Midbrain (tissue), 1 donor: ENCODE measurements at places on chromosomes 6 and 20.
A peak's percentile ranks its signal among the peaks of the same experiment; 100 is the strongest.

DNA sequence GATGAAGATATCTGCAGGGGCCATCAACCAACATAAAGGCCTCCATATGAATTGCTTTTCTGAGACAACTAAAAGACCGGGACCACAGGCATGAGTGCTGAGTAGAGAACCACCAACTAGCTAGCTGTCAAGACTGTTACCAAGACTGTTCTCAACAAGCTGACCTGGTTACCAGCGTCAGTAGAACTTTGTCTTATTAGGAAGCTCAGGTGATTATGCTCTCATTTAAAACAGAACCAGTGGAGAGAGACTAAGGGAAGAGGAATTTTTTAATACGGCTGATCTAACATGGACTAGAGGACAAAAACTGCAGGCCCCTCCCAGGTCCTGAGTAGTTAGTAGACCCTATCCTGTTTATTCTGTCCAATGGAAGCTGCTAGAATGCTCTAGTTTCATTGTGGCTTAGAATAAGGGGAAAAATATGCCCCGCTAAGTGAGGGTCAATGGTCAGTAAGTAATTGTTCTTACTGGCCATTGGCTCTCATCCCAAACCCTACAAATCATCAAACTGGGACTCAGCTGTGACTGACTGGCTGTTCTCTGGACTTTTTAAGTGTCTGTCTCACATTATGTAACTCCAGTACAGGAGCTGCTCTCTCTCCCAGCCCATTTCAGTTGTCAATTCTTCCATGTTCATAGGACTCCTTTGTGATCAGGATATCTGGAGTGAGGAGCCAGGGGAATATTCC lies 3.8 kb upstream of the DYNLRB1 start:
- peak; percentile 41 for DNase-seq

DNA sequence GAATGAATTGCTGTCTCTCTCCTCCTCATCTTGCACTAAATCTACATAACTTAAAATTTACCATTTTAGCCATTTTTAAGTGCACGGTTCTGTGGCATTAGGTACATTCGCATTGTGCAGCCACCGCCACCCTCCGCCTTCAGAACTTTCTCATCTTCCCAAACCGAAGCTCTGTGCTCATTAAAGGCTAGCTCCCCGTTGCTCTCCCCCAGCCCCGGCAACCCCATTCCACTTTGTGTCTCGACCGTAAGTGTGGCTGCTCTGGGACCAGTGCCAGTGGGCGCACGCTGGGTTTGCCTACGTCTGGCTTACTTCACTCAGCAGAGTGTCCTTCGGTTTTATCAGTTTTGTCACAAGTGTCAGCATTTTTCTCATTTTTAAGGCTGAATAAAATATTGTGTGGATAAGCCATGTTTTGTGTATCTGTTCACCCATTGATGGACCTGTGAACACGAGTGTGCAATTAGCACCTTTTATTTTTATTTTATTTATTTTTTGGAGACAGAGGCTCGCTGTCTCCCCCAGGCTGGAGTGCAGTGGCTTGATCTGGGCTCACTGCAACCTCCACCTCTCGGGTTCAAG lies 16.8 kb downstream of the SLC17A9 start:
- DNase-seq, result no peak

- DNase-seq, result no peak
Observed at GRCh38 chr6:164014346-164015087, 600.0 kb downstream of the QKI start.

GRCh38 chr6:61809004-61809595 lies 476.9 kb downstream of the KHDRBS2 start:
- peak; percentile 71 for DNase-seq

- DNase-seq, result no peak
Observed at GRCh38 chr6:3566812-3567211, 110.0 kb upstream of the SLC22A23 start.

- DNase-seq, result no peak
Observed at GRCh38 chr6:1821164-1821512, 211.4 kb downstream of the FOXC1 start.

- DNase-seq, result no peak
Observed at GRCh38 chr6:134201716-134202115, 116.2 kb downstream of the SGK1 start.

GRCh38 chr6:17635568-17635967 lies 35.5 kb downstream of the FAM8A1 start:
- no peak for DNase-seq

GRCh38 chr6:35178012-35178411 lies 35.7 kb upstream of the SCUBE3 start:
- DNase-seq, result no peak

- DNase-seq, result no peak
Observed at GRCh38 chr20:44582311-44583025, at the start of gene PKIG. Gene PKIG, plus strand, starts transcription at chr20:44582579. Its CDS starts 31,978 bp downstream, at chr20:44614557.

- no peak for DNase-seq
Observed at GRCh38 chr6:93992976-93993375, 573.6 kb upstream of the EPHA7 start.

DNA sequence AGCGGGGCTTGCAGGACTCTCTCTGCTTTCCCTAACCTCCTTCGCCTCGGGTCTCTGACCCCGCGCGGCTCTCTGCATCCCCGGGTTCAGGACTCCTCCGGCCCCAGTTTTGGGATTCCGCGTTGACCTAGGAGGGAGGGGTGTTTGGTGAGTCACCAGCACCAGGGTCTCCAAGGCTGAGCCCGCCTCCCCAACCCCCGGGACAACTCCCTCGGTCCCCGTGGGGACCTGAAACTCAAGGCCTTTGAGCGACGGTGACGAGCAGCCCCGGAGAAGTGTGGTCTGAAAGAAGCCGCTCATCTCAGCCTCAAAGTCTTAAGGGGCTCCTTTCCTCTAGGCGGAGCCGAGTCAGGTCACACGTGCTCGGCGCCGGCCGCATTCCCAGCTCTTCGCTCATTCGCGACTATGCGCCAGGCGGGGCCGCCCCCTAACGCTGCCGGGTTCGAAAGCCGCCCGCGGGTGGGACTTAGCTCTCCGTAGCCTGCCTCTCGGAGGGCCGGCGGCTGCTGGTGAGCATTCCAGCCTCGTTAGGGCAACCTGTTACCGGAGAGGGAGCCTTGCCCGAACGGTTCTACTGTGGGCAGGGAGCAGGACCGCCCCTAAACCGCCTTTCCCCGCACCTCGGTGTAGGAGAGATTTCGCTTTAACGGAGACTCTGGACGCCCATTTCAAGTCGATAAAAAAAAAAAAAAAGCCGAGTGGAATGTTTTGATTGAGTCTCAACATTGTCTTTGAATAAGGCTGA lies 3.0 kb upstream of the PRDM13 start:
- no peak for DNase-seq

DNA sequence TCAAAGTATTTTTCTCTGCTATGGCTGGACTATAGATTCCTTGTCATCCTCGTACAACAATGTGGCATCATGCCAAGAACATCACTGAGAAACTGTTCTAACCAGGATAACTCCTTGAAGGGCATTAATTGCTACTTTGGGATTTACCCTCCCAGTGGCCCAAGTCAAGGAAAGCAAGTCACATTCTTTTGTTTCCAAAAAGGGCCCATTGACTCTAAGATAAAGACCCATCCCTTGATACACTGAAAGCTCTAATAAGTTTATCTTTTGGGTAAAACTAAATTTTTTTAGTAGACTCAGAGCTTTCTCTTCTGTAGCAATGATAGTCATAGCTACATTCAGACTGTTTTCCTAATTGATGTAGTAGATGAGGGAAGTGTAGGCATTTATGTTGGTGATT lies at the start of gene OR2J3:
Gene OR2J3, plus strand, starts transcription at position 301 of the 400 bp plus-strand sequence. CDS start 3,833 bp downstream, outside the sequence.
- no peak for DNase-seq

DNA sequence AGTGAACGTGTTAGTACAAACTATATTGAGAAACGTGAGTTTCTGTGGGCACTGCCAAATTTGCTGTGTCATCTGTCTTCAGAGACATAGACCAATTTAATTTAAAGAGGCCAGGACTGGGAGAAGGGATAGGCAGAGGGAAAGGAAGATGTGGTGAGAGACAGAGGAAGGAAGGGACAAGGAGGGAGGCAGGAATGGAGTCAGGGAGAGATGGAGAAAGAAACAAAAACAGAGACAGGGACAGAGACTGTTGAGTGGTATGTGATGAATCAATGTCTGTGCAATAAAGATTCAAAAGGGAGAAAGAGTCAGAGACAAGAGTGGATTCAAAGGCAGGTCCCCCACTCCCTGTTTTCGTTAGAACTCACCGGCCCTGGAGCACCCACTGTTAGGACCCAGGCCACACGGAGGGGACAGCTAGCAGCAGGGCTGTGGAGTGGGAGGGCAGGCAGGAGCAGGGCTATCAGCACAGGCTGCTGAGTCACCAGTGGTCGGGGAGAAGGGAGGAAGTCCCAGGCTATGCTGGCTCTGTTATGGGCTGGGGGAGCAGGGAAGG lies 51.6 kb upstream of the CHD6 start:
- DNase-seq, result no peak

- no peak for DNase-seq
Observed at GRCh38 chr6:127864701-127865100, 36.2 kb downstream of the THEMIS start.

- DNase-seq, result no peak
Observed at GRCh38 chr6:152277826-152278329, 359.3 kb downstream of the SYNE1 start.

DNA sequence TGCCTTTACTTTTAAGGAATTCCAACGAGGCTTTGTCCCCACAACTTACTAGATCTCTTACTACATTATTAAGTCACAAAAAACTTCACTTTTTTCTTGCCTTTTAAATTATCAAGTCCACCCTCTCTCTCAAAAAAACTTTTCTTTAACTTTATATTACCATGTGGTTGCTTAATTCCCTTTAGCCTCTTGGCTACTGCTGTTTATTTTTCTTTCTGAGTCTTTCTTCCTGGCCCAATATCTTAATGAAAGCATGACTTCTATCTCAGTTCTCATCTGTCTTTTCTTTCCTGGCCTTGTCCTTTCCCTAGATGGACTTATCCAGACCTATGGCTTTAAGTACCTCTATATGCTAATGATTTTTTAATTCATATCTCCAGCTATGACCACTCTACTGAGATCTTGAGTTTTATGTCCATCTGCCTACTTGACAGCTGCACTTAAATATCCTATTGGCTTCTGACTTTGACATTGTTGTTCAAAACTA lies 710.5 kb downstream of the RFPL4B start:
- no peak for DNase-seq

DNA sequence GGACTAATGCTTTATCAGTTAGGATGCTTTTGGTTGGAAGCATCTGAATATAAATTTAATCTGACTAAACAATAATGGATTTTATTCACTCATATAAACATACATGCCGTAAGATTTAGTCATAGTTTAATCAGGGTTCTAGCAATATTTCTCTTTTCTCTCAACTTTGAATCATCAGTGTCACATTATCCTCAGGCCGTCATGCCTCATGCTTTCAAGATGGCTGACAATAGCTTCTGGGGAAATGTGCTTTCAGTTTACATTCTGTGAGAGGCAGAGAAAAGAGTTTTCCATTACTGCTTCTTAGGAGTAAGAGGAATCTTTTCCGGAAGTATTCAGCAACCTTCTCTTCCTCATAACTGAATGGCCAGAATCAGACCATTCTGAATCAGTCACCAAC lies 162.2 kb downstream of the GJA1 start:
- DNase-seq, result no peak

GRCh38 chr20:40967700-40968099 lies 60.9 kb upstream of the TOP1 start:
- no peak for DNase-seq

- DNase-seq, result no peak
Observed at GRCh38 chr6:12286373-12287110, 3.6 kb upstream of the EDN1 start.

- DNase-seq, result no peak
Observed at GRCh38 chr6:170006071-170006899, 254.9 kb downstream of the ERMARD start.

- no peak for DNase-seq
Observed at GRCh38 chr6:168554898-168555617, 114.1 kb downstream of the SMOC2 start.

DNA sequence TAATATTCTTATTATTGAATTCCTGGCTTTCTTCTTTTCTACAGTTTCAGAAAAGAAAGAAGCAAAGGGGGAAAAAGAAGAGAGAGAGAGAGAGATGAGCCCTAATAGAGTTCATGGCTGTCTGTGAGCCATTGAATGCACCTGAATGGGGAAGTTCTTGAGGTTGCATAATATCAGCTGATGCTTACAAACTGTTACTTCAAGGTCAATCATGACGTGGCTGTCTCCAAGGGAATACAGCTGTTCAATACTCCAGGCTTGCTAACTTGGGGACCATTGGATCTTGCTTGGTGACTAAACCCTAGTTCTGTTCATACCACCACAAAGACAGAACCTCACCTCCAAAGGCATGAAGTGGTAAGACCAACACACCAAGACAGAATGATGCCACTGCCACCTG lies 180.4 kb downstream of the ADGRG6 start:
- no peak for DNase-seq

- no peak for DNase-seq
Observed at GRCh38 chr6:165652766-165653165, 10.3 kb downstream of the PDE10A start.
